NCI-H2227 treated with DMSO at 0.1 percent for 48 hours (cell line): ENCODE measurements at places on chromosomes 2 and 18.

DNA sequence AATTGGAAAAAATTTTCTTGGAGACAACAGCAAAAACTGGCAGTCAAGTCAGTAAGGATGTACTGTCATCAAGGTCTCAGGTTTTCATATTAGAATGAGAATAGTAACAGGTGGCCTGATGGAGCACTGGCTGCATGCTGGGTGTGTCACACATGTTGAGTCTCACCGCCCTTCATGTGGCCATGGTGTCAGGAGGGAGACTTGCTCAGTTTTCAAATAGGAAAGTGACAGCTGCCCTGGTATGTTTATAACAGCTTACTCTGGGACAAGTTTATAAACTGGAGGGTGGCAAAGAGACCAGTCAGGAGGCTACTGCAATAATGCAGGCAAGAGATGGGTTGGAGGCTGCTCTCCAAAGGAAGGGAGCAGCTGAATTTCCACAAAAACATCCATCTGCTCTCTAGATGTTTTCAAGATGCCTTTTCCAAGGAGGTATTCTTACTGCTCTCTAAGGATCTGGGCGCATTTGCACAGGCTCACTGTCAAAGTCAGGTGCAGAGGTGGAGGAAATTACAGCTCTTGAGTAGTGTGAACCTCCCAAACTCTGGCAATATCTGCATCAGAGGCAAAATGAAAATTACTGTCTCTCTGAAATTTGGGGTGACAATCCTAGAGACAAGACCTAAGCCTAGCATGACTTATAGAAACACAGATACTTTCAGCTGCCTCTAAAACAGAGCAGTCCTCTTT is 321.9 kb upstream of the RAB12 start:
- no peak for DNase-seq

GRCh38 chr18:64966667-64967066 is 784.1 kb upstream of the CDH7 start:
- peak; percentile 43 for DNase-seq

- no peak for DNase-seq
These were observed 116.7 kb downstream of the TNS1 start for GRCh38 chr2:217886091-217886490.

- DNase-seq = no peak
These were observed 13.1 kb upstream of the PHLPP1 start for GRCh38 chr18:62702259-62702658.

DNA sequence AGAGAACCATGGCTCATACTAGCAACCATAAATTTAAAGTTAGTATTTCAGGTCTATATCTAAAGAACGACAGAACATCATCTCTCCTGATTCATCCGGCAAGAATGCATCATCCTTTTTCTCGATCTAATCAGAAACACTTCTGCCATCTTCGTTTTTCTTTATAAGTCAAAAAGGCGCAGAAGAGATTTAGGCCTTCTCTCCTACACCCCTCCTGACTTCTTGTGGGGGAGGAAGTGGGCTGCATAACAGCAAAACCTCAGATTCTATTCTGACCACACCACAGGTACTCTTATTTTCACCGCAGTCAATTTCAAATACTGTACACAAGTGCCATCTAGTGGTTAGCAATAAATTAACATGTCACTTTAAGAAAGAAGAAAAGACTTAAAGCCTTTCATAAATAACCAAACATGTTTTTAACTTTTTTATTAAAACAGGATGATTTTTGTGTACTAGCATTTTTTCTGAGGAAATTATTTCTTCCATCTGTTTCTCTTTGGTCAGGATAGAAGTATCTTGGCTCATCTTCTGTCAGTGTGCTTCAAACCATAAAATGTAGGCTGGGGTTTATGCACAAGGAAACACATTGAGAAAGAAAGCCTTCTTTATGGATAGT is 48.4 kb upstream of the PIK3C3 start:
- peak; percentile 75 for DNase-seq

DNA sequence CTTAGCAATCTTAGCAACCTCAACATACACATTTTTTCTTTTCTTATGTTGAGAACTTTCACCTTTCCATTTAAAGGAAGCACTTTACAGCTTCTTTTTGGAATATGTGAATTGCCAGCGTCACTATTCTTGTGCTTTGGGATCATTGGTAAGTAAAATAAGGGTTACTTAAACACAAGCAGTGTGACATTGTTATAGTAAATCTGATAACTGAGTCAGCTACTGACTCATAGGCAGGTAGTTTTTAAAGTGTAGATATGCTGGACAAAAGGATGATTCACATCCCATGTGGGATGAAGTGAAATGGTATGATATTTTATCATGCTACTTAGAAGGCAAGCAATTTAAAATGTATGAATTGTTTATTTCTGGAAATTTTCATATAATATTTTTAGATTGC is 637.2 kb downstream of the DCDC2C start:
- no peak for DNase-seq

GRCh38 chr2:99496021-99496420 is 6.2 kb upstream of the REV1 start:
- no peak for DNase-seq
